HAP-1 (cell line): ENCODE measurements at places on chromosomes 5 and 9.
A peak's percentile ranks its signal among the peaks of the same experiment; 100 is the strongest.

GRCh38 chr5:178465861-178466288 is 124.3 kb downstream of the COL23A1 start:
- DNase-seq: no peak

DNA sequence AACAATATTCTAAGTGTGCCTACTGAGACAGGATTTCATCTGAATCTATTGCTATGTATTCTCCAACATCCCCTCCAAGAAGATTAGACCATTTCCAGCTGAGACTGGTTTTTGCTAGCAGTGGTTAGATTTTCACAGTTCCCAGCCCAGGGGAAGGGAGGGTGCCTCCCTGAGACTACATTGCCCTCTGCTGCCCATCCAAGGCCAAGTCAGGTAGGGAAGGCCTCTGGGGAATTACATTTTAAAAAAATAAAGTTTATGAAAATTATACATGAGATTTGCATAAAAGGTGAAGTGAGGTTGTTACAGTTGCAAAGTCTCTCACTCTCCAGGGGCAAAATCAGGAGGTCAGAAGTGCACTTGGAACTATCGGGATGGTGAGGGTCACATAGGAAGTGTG is 28.0 kb upstream of the SYK start:
- no peak for DNase-seq

GRCh38 chr5:71740015-71740753 is 21.1 kb downstream of the CARTPT start:
- no peak for DNase-seq

GRCh38 chr9:97406620-97407177 is 5.2 kb upstream of the TDRD7 start:
- DNase-seq: peak; percentile 62

DNA sequence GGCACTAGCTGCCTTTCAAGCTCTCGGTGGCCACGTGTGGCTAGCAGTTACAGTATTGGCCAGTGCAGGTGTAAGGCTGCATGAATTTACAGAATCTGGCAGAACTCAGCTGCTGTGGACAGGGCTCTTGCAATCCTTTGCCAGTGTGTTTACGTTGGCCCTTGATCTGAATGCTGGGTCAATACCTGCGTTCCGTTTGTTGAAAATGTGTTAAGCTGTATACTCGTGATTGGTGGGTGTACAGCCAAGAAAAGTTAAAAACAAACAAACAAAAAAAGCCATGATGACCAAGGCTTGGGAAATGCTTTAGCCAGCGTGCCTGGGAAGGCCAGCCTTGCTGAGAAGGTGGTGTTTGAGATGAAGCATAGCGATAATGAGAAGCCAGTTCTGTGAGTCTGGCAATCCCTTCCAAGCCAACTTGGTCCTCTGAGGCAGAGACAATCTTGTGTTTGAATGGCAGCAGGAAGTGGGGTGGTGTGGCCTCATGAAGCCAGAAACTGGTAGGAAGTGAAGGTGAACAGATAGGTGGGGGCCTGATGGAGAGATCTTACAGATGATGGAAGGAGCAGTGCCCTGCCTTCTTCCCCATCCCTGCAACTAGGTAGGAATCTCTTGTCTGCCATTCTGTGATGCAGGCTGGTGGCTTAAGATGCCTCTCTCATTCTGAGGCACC is 820 bp upstream of the CFAP90 start:
- DNase-seq: no peak

- DNase-seq: peak; percentile 86
Measured at GRCh38 chr5:141872496-141873356, 5.5 kb downstream of the PCDH1 start.

- no peak for DNase-seq
Measured at GRCh38 chr5:83404182-83404716, 67.3 kb upstream of the VCAN start.

DNA sequence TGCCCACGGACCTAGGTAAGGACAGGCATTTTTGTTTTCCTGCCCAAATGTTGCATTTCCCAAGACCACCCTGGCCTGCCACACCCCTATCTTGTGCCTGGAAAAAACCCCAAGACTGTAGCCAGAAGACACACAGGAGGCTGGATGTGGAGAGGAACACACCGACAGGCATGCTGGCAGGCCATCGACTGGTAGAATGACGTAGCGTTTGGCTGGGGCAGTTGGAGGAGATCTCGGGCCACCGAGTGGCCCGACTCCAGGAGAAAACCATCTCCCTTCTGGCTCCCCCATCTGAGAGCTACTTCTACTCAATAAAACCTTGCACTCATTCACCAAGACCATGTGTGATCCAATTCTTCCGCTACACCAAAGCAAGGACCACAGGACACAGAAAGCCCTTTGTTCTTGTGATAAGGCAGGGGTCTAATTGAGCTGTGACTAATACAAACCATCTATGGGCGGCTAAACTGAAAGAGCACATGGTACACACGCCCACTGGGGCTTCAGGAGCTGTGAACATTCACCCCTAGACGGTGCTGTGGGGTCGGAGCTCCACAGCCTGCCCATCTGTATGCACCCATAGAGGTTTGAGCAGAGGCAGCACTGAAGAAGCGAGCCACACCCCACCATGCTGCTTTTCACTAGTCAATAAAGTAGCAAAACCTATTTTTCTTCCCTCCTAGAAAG is 38.9 kb upstream of the N4BP3 start:
- no peak for DNase-seq

DNA sequence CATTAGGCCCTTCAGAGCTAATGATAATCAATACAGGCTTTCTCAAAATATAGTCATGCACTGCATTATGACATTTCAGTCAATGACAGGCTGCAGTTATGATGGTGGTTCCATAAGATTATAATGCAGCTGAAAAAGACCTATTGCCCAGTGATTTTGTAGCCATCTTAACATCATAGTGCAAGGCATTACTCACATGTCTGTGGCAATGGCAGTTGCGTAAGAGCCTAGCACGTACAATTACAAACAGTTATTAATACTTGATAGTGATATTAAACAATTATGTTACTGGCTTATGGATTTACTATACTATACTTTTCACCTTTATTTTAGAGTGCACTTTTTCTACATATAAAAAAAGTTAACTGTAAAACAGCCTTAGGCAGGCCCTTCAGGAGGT is 214.8 kb downstream of the ISL1 start:
- DNase-seq: no peak

DNA sequence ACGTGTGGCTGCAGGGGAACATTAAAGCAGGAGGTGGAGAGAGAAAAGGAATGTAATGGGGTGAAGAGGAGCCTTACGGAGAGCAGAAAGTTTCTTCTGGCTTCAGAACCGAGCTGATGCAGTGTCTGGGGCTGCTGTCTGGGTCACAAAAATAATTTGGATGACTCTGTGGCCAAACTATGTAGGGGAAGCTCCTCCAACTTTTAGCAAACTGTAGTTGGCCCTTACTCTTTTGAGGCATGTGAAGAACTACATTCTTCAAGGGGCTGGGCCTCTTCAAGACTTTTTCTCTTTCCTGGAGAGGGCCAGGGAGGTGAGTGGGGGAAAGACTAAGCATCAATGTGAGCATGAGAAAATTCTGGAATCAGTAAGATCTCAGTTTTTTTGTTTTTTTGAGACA is 31.9 kb upstream of the SPARC start:
- DNase-seq: no peak

DNA sequence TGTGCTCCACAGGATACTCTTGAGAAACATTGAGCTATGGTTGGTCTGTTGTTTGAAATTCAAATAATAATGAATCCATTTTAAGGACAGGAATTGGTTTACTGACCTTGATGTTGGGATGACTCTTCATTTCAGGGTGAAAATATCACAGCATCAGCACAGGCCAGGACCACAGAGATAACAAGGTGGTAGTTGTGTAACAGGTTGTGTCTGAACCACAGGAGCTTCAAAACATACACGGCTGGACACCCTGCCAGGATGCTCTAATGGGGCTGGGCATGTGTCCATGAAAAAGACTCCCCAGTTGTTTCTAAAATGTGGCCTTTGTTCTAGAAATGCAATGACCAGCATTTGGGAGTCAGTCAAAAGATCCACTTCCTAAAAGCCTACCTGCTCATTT is 69.8 kb downstream of the ACO1 start:
- DNase-seq: no peak

DNA sequence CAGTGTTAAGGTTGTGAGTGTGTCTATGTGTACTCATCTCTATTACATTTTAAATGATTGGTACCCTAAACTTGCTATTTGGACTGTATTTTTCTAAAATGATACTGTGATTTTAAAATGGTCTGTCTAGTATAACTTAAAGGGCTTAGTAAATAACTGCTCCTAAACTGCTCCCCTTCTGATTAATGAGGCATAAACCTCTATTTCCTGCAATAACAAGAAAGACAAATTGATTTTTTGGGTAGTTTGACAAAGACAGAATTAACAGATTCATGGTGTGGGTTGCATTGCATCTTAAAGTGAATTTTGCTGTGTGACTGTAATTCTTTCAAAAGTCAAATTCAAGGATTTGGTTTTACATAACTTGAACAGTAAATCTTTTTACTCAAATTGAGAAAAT is 8.1 kb upstream of the LRRTM2 start:
- DNase-seq: no peak

DNA sequence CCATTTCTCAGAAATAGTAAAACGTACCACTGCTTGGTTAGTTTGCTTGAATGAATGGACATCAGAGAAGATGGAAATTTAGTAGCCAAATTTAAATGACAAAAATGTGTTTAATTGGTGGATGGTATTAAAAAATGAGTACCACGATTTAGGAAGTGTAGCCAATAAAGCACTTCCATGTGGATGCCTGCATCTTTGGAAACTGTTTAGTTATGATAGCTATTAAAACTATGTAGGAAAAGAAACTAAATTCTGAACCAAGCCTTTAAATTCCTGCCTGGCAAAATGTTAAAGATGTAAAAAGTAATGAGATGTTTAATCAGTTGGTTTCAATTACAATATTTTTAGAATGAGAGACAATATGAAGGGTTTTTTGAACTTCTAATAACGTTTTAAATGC is 94.8 kb downstream of the NUDT12 start:
- DNase-seq: no peak

DNA sequence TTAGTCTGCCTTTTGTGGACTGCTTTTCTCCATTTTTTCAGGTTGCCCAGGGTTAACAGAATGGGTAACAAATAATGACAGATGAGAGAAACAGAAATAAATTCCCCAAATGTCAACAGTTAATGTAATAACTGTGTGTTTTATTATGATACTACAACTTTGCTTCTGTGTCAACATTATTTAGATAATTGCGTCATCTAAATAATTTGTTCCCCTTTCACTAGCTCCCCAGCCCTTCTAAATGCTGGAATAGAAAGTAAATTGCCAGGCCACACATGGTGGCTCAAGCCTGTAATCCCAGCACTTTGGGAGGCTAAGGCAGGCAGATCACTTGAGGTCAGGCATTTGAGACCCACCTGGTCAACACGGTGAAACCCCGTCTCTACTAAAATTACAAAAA is 53.5 kb downstream of the RNF38 start:
- DNase-seq: no peak

DNA sequence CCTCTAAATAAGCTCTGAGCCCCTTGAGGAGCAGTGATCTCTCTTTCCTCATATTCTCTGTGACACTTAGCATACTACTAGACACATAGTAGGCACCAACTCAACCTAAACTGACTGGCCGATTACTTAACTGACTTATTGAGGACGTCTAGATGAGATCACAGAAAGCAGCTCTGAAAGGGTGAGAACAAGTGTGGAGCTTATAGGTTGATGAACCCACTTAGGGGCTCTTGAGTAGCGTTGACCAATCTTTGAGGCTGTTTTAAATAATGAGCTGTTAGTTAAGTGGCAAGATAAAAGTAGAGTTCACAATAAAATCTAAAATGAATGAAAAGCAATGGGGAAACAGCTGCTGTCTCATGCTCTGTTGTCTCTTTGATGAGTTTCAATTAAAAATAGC is 124.7 kb upstream of the TNPO1 start:
- no peak for DNase-seq

GRCh38 chr5:103523319-103523718 is 39.3 kb downstream of the NUDT12 start:
- no peak for DNase-seq

DNA sequence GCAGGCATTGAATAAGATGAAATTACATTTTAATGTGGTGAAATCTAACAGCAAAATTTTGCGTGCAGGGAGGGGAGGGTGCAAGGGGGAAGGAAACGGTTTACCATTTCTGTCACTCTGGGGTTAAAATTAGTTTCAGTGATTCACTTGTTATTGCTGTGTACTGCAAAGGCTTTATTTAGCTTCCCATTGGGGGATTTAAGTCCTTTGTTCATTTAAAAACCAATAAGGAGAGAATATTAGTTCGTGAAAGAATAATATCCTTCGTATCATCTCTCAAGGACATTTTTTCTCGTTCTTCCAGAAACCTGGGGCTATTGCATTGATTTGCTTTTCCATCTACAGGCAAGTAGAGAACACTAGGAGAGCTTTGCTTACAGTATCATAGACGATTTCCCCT is 667.8 kb upstream of the RGMB start:
- no peak for DNase-seq

DNA sequence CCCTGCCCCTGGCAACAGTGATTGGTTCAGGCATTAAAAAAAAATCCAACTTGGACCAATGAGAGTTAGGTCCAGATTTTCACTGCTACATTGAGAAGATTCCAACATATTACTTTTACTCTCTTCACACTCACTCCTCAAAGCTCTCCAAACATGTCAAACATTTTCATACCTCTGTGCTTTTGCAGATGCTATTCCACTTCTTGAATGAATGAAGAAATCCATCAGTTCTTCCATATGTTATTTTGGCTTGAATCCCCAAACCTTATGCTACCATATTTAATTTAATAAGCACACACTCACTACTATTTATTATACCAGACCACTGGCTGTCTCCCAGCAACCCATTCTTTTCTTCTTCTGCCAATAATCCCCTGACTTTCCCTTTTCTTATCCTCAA is 87.1 kb downstream of the PPP2R2B start:
- no peak for DNase-seq

- no peak for DNase-seq
Measured at GRCh38 chr9:88745276-88746001, 210.5 kb downstream of the NXNL2 start.

- no peak for DNase-seq
Measured at GRCh38 chr9:127370147-127370579, 26.8 kb upstream of the SLC2A8 start.

DNA sequence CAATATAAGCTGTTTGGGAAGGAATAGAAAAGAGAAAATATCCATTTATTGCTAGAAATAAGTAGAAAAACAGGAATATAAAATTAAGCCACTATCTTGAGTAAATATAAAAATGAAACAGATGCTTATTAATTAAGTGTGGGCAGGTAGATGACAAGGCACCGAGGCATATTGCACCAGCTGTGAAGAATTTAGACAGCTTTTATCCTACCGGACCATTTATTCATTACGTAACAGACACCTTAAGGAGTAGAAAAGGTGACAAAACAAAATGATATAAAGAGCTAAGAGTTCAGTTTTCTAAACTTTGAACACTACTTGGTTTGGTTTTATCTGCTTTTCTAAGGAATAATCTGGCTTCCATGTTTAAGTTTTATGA is 404.1 kb downstream of the PTPRD start:
- DNase-seq: no peak

- no peak for DNase-seq
Measured at GRCh38 chr5:159456722-159457465, 126.6 kb upstream of the IL12B start.

DNA sequence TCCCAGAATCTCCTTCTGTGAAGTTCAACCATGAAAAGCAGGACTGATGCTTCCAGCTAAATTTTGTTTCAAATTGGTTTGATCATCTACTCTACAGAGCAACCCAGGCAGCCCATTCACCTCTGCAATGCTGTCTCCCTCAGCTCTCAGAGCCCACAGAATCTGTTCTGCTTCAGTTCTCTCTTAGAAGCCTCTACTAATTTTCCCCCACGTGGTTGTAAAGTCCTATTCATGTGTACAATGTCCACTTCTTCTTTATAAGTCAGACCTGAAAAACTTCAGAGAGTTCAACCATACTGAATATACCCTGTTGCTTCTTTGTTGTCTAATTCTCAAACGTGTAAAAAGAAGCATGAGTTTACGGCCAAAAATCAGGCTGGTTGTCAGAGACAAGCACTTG is 21.3 kb upstream of the FAM13B start:
- no peak for DNase-seq
